ENCODE measurements at places on chromosomes 2 and 18.

DNA sequence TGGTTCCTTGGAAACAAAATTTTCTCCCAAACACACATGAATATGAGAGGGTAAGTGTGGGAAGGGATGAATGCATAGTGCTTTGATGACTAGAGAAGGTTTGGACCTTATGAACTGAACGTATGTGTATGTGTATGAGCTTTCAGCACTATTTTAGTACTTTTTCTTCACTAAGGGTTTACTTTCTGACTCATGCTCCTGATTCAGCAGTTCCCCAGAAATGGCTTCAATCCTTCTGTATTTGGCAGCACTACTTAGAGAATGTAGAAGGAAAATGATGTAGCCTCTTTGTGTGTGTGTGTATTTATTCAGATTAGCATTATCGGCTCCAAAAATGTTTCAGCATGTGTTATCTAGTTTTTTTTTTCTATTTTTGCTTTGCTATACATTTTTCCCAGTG is 22.2 kb downstream of the KCNJ3 start:
- no peak for DNase-seq

- no peak for DNase-seq
These were observed 753 bp upstream of the HOXD3 start for GRCh38 chr2:176156301-176156806.

DNA sequence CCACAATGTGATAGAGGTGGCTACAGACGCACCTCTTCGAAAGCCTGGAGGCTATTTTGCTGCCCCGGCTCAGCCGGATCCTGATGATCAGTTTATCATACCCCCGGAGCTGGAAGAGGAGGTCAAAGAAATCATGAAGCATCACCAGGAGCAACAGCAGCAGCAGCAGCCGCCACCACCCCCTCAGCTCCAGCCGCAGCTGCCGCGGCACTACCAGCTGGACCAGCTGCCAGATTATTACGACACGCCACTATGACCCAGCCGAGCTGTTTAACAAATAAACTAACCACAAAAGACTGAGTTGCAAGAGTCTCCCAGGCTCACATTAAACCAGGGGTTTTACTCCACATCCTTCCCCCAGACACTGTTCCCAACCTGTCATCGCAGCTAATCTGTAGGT is 263.8 kb downstream of the PHLPP1 start:
- no peak for DNase-seq

GRCh38 chr2:222753251-222753824 is 81.9 kb downstream of the MOGAT1 start:
- no peak for DNase-seq

GRCh38 chr2:157784823-157785175 is 91.3 kb downstream of the ACVR1 start:
- DNase-seq, result no peak

DNA sequence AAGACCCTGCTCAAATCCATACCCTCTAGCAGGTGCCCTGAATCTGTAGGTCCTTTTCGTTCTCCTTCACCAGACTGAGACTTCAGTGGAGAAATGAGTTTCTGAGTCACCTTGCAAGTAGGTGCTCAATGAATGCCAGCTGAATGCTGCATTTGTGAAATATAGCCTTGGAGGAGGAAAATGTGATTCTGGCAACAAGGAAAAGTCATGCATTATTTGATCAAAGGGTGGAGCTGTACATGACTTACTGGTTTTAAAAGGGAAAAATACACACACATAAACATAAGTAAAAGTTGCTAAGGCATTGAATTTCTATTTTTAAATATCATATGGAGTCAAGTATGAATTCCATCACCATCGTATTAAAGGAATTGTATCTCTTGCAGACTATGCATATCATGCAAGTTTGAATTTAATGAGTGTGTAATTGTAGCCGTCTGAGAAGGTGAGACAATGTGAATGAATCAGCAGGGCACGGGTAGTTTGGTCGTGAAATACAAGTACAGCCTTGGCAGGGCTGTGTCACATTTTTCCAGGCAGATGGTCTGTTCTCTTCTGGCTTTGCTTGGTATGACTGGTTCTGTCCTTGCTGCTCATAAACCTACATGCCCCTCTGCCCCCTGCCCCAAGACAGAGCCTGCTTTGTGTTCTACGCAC is 160.8 kb downstream of the COL6A3 start:
- DNase-seq, result no peak

- DNase-seq, result no peak
These were observed 21.7 kb upstream of the CDH2 start for GRCh38 chr18:28198620-28199019.

DNA sequence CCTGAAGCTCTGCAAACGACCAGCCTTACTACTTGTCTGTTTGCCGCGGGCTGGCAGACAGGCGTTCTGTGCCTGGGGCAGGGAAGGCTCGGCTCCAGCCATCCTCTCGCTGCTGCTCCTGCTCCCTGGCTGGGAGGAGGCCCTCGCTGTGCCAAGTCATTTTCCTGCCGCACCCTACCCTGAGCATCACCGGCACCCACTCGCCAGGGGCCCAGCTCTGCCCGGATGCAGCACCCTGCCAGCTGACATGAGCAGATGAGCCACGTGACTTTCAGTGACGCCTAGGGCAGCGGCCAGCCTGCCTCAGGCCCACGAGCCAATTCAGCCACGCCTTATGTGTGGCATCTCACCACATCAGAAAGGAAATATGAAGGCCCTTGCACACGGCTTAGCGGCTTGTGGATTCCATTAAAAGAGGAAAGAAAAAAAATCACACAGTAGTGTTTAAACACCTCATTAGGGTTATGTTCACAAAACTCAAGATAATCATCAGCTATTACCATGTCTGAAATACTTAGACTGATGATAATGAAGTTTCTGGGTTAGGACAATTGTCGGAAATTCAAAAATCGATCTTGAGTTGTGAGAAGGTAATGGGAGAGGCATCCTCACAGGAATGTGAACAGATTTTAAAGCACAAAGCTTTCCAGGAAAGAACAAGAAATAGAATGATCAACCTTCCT is 250.5 kb downstream of the TWIST2 start:
- no peak for DNase-seq

All from stimulated activated CD4-positive, alpha-beta T cell treated with anti-CD3 and anti-CD28 coated beads, Interleukin-12 subunit alpha, Interleukin-12 subunit beta, amount 100 ng/mL, for 48 hours (primary cell).